ENCODE measurements at places on chromosomes 2 and 18.

DNA sequence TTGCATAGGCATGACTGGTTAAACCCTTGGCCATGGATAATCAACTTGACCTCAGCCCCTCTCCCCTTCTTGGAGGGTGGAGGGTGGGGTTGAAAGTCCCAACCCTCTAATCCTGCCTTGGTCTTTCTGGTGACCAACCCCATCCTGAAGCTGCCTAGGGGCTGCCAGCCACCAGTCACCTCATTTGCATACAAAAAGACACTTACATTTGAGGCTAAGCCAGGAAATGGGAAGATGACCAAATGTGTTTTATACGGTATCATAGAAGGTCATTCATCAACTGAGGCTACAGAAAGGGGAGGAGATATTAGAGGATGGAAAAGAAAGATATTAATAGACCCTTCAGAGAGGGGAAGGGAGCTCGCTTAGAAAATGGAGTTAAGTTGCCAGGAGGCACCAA lies 96.8 kb downstream of the NCK2 start:
- H3K36me3 ChIP-seq, result no peaks in the 10 kb centered on the region
- H3K4me3 ChIP-seq, result no peak overlapping the region
- H3K27me3 ChIP-seq, result no peaks in the 10 kb centered on the region
- H3K4me1 ChIP-seq, result peaks cover 28% of the 10 kb centered on the region
- no peak overlapping the region for H3K27ac ChIP-seq
- no peak for DNase-seq

DNA sequence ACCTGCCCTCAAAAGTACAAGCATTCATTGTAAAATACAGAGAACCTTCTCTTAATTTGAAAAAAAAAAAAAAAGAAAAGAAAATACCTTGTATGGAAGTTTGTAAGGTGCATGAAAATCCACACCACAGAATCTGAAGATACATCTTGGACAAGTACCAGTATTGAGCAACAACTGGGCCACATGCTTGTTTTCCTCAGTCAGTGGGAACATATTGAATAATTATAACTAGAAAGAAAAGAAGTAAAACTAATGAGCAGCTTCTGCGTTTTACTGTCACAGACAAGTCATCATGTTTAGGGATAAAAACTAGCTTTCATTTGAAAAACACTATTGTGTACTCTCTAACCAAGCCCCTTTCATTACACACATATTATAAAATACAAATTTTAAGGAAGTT lies 5.8 kb upstream of the PEX13 start:
- no peak overlapping the region for H3K4me3 ChIP-seq
- DNase-seq, result no peak
- no peak overlapping the region for H3K27ac ChIP-seq
- peaks cover 3% of the 10 kb centered on the region for H3K4me1 ChIP-seq

DNA sequence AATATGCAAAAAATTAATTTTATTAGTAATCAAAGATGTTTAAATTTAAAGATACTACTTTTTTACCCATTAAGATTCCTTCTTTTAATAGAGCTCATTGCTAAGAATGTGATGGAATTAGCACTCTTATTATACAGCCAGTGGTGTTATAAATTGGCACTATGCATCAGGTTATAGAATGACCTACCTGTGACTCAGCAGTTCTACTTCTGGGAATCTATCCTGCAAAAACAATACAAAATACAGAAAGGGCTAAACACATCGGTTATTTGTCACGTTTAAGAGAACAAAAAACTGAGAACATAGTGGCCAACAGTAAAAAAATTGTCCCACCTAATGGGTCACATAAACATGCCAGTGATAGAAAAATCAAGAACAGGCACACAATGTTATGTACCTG lies 9.4 kb upstream of the ADD2 start:
- no peak for DNase-seq
- H3K36me3 ChIP-seq, result no peaks in the 10 kb centered on the region
- H3K27ac ChIP-seq, result no peak overlapping the region
- no peak overlapping the region for H3K4me3 ChIP-seq
- H3K27me3 ChIP-seq, result peaks cover 8% of the 10 kb centered on the region

- no peak overlapping the region for H3K4me3 ChIP-seq
- peaks cover 10% of the 10 kb centered on the region for H3K4me1 ChIP-seq
- no peak for DNase-seq
- H3K27ac ChIP-seq, result no peak overlapping the region
- peaks cover 9% of the 10 kb centered on the region for H3K27me3 ChIP-seq
- no peaks in the 10 kb centered on the region for H3K36me3 ChIP-seq
Measured at GRCh38 chr2:106274668-106275067, 80.6 kb upstream of the UXS1 start.

DNA sequence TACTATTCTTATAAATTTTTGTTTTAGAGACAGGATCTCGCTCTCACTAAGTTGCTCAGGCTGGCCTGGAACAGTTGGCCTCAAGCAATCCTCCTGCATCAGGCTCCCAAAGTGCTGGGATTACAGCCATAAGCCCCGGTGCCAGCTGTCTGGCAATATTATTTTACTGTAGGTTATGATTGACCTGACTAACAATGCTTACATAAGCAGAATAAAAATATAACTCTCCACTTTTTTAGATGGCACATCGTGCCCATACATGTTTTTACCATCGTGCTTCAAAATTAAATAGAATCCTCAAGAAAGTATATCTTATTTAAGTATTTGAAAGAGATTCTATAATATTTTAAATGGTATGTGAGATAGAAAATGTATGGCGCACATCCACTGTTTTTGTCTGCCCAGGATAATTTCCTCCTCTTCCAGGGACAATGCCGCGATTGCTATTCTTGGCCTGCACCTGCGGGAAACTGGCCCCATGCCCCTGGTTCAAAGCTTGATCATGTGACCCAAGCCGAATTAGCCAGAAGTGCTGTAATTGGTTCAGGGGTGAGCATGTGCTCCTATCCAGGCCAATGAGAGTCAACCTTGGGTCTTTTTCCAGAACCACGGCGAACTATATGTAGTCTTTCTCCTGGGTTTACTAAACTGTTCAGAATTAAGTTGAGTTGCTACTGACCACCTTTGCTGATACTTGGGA lies 38.3 kb upstream of the GREB1L start:
- no peak for DNase-seq
- no peak overlapping the region for H3K4me3 ChIP-seq
- H3K27me3 ChIP-seq, result peaks cover 2% of the 10 kb centered on the region
- H3K4me1 ChIP-seq, result no peaks in the 10 kb centered on the region
- H3K27ac ChIP-seq, result no peak overlapping the region
- no peaks in the 10 kb centered on the region for H3K36me3 ChIP-seq

- no peaks in the 10 kb centered on the region for H3K36me3 ChIP-seq
- H3K4me1 ChIP-seq, result no peaks in the 10 kb centered on the region
- no peak overlapping the region for H3K27ac ChIP-seq
- no peak for DNase-seq
- no peak overlapping the region for H3K4me3 ChIP-seq
Measured at GRCh38 chr18:22159014-22159413, 10.4 kb upstream of the GATA6 start.

DNA sequence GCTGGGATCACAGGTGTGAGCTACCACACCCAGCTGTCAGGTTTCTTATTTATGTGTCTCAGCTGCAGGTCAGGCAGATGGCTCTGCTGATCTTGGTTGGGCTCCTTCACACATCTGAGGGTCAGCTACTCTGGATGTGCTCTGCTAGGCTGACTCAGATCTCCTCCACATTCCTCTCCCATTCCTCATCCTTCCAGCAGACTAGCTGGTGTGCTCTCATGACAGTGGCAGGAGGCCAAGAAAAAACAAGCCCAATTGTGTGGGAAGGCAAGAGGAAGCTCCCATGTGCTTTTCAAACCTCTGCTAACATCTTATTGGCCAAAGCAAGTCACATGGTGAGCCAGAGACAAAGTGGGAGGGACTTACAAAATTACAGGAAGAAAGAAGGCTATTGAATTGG lies 11.7 kb upstream of the MSH6 start:
- peaks cover 8% of the 10 kb centered on the region for H3K4me1 ChIP-seq
- H3K36me3 ChIP-seq, result no peaks in the 10 kb centered on the region
- H3K27ac ChIP-seq, result no peak overlapping the region
- H3K4me3 ChIP-seq, result no peak overlapping the region
- no peak for DNase-seq
- peaks cover 2% of the 10 kb centered on the region for H3K27me3 ChIP-seq

GRCh38 chr2:47118581-47118980 lies 36.5 kb downstream of the STPG4 start:
- DNase-seq, result no peak
- no peak overlapping the region for H3K4me3 ChIP-seq
- H3K27me3 ChIP-seq, result no peaks in the 10 kb centered on the region
- no peaks in the 10 kb centered on the region for H3K36me3 ChIP-seq
- no peak overlapping the region for H3K27ac ChIP-seq

DNA sequence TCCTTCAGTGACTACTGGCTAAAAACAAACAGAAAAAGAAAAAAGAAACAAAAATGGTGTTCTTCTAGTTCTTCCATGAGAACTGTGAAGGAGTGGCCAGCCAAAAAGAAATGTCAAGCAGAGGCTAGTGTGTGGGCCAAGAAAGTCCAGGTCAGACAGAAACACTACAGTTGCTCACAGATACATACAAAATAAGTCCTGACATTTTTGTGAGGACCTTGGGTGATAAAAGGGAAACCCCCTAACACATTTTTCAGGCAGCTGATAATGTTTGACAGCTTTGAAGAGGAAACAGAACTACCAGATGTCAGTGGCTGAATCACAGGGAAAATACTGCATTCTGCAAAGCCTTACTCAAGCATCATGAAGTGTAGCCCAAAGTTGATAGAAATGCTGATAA lies 28.1 kb downstream of the ARHGAP25 start:
- no peaks in the 10 kb centered on the region for H3K27me3 ChIP-seq
- peak; percentile 82 for DNase-seq
- H3K4me3 ChIP-seq, result no peak overlapping the region
- peak overlapping the region; percentile 81 for H3K27ac ChIP-seq
- H3K4me1 ChIP-seq, result peaks cover 42% of the 10 kb centered on the region

DNA sequence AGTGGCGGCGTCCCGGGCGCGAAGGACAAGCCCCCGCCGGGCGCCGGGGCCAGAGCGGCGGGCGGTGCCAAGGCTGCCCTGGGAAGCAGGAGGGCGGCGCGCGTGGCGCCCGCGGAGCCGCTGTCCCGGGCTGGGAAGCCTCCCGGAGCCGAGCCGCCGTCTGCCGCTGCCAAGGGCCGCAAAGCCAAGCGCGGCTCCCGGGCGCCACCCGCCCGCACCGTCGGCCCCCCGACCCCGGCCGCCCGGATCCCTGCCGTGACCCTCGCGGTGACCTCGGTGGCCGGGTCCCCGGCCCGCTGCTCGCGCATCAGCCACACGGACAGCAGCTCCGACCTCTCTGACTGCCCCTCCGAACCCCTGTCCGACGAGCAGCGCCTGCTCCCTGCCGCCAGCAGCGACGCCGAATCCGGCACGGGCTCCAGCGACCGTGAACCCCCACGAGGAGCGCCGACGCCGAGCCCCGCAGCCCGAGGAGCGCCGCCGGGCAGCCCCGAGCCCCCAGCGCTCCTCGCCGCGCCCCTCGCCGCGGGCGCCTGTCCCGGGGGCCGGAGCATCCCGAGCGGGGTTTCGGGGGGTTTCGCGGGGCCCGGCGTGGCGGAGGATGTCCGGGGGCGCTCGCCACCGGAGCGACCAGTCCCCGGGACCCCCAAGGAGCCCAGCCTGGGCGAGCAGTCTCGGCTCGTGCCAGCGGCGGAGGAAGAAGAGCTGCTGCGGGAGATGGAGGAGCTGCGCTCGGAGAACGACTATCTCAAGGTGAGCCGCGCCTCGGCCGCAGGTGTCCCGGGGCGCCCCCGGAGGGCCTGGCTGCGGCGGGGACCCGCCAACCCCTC lies 820 bp downstream of the MTCL1 start:
- peaks cover 35% of the 10 kb centered on the region for H3K27me3 ChIP-seq
- no peaks in the 10 kb centered on the region for H3K36me3 ChIP-seq
- no peak overlapping the region for H3K4me3 ChIP-seq
- DNase-seq, result peak; percentile 46
- peaks cover 25% of the 10 kb centered on the region for H3K4me1 ChIP-seq

DNA sequence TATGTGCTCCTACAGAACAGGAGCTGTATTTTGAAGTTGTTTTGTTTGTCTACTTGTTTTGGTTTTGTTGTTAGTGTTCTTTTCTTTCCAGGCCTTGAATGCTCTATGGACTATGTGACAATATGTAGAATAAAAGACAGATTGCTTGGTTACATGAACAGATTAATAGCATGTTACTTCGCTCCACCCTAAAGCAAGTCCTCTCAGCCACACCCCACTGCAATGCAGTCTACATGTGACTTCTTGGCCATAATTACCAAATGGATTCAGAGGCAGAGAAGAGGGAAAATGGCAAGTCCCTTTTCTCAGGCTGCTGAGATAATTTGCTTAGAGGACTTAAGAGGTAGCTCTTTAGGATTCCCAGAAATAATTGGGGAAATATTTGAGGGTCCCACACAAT lies 123.2 kb upstream of the CYP1B1 start:
- no peaks in the 10 kb centered on the region for H3K36me3 ChIP-seq
- DNase-seq, result no peak
- no peak overlapping the region for H3K4me3 ChIP-seq
- no peak overlapping the region for H3K27ac ChIP-seq

- DNase-seq, result no peak
- no peak overlapping the region for H3K27ac ChIP-seq
- no peak overlapping the region for H3K4me3 ChIP-seq
- H3K4me1 ChIP-seq, result no peaks in the 10 kb centered on the region
- H3K36me3 ChIP-seq, result peaks cover 22% of the 10 kb centered on the region
Measured at GRCh38 chr2:172578860-172579512, 23.1 kb downstream of the PDK1 start.

DNA sequence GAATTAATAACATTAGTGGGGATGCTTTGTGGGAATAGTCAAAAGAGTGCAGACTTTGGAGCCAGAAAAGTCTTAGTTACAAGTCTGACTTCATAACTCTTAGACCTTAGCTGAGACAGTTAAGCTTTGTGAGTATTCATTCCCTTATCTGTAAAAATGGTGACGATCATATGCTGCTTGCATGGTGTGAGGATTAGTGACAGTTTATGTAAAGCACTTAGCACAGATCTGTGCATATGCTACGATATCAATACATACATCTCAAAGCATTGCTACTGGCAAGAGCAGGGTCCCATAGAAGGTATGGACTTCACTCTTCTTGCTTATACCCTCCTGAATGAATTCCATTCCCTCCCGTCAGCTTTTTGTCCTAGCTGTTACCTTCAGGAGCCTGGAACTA lies 56.7 kb upstream of the LYPD6B start:
- DNase-seq, result no peak
- no peaks in the 10 kb centered on the region for H3K27me3 ChIP-seq
- H3K4me3 ChIP-seq, result no peak overlapping the region
- no peaks in the 10 kb centered on the region for H3K36me3 ChIP-seq

Measured in natural killer cell (primary cell).